ENCODE measurements at places on chromosomes 6 and 20.

- DNase-seq: no peak
Measured at GRCh38 chr20:4855555-4855954, 133.8 kb downstream of the PRND start.

DNA sequence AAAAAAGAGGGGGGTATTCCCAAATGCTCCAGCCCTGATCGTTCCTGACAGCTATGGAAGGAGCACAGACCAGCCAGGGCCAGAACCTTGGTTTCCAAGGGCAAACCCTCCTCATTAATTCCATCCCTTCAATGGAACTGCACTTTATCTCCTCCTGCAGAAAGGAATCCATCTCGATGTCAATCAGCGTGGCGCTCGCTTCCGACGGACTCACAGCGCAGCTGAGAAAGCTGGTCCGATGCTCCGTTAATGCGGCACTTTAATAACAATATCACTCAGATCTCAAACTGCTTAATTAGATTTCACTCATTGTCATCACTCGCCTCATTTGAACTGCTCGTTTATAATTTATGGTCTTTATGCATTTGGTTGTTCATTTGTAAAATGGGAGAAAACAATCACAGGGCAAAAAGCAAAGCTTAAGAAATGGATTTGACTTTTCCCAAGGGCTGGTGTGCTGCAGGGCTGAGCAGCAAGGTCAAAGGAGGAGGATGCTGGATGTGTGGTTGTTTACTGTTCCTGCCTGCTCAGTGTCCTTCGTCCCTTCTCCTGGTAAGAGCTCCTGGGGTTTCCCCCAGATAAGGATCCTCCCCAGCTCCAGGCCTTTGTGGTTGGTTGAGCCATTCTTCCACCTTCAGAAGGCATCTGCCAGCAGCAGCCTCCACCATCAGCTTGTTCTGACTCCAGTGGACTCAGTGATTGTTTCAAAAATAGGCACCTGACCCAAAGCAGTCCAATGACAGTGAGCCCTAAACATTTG is 152.7 kb downstream of the ANKRD60 start:
- DNase-seq: no peak

DNA sequence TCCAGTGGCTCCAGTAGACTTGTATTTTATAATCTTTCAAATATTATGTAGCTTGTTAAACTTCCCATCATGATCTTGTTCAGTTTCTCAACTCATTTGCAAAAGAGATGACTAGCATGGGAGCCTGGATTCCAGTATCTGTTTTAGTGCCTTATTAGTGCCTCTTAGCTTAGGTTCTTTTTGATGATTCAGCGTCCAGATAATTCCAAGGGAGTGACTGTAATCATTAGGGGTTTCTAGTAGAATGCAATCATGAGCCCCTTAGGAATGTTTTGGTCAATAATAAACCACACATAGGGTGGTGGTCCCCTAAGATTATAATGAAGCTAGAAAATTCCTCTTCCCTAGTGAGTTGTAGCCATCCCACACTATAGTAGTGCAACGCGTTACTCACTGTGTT is 7.0 kb downstream of the CD2AP start:
- DNase-seq: no peak

DNA sequence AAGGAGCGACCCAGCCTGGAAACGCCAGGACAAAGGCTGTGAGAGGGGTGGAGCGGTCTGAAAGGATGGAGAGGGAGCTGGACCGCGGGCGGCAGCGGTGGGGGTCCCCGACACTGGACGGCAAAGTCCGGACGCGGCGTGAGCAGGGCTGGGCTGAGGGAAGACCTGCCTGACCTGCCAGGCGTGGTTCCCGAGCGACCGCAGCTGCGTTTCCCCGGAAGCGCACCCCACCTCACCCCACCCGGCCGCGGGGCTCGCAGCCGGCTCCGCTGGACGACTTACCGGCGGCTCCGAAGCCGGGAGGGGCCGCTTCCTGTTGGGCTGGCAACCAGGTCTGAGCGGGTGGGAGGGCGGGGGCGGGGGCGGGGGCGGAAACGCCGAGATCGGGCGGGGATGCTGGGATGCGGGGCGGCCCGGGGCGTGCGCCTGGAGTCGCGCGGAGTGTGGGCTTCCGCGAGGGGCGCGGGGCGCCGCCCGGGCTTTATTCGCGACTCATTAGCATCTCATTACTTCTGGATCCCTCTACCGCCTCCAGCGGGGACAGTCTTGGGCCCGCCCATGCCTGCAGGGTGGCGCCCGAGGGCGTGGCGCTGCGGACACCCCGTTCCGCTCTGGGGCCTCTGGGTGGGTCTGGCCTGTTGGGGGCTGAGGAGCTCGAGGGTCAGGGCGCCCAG is at the start of gene MICAL1:
MICAL1 (minus strand) TSS at position 336 of the 674 bp plus-strand sequence. CDS start 1,576 bp downstream, outside the sequence.
- peak; percentile 42 for DNase-seq

GRCh38 chr6:11869672-11870340 is 91.2 kb upstream of the ADTRP start:
- DNase-seq: no peak

DNA sequence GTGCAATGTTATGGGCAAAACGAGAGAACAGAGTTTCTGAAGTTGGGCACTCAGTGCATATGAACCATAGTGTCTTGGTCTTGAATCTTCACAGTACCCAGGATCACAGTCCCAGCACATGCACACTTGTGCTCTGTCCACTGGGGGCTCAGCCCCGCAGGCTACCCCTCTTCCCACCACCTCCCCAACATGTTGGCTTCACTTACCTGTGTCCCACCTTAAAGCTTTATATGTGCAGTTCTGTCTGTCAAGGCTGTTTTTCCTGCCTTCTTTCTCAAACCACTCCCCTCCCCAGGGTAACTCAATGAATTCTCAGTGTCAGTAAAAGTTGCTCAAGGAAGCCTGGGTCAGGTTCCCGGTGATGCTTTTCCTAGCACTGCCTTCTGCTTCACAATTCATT is 129.9 kb downstream of the DOK5 start:
- no peak for DNase-seq

DNA sequence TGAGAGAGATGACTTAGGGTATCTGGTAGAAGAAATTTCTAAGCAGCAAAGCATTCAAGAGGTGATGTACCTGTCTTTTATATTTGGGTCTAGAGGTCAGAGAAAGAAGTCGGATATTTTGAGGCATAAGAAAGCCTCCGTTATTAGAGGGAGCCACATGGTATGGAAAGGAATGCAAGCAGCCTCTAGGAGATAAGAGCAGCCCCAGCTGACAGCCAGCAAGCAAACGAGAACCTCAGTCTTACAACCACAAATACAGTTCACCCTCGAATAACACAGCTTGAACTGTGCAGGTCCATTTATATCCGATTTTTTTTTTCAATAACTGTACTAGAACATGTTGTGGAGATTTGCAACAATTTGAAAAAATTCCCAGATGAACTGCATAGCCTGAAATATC is 190.7 kb upstream of the VGLL2 start:
- no peak for DNase-seq

GRCh38 chr20:31414381-31414780 is 8.4 kb upstream of the DEFB121 start:
- DNase-seq: no peak

DNA sequence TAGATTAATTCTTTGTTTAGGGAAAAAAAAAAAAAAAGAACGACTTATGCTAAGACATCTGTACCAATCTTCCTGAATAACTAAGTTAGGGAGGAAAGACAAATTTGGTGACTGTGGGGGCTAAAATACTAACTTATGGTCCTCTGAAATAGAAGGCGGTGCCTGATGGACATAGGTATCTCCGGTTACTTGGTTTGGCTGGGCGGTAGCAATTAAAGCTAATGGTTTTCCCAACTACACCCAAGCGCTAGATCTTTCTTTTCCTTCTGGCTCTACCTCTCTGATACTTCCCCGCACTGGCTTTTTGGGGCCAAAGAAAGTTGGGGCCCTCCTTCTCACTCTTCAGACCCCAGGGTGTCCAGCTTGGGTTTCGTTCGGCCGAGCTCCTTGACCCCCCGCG is 1.0 kb upstream of the RBM24 start:
- DNase-seq: no peak

- no peak for DNase-seq
Measured at GRCh38 chr6:29477923-29478450, 9.8 kb downstream of the MAS1L start.

GRCh38 chr20:19253916-19254820 is 41.7 kb downstream of the SLC24A3 start:
- DNase-seq: no peak

DNA sequence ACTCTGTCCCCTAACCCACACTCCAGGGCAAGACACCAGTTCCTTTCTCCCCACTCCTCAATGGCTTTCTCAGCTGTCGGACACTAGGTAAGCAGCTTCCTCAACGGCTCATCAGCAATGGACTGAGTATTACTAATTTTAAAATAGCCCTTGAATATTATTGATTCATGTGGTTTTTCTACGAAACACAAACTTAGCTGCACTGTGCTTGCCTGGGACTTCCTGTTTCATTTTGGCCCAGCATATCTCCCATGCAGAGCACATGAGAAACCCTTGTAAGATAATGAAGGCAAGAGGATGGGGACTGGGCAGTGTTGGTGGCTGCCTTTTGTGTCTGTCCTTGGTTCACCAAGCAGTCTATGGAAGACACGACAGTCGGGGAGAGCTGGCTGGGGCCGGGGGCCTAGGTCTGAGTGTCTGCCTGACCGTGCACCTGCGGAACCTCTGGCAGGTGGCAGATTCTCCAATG is 48.9 kb downstream of the RNASET2 start:
- no peak for DNase-seq

DNA sequence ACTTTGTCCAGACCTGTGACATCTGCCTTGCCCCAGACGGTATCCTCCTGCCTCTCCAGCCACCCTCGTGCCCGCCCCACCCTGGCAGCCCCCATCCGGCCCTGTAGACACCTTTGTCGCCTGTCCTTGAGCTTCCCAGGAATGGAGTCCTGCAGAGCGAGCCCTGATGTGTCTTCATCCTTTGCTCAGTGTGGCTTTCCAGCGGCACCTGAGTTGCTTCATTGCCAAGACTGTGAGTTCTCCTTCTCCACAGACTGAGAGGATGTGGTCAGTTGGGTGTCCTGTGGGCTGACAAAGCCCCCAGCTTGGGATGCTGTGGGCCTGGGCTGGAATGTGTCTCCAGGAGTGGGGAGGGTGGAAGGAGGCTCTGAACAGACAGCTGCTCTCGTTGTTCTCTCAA is 1.7 kb upstream of the CST4 start:
- DNase-seq: no peak

GRCh38 chr20:36385503-36385902 is 79.4 kb downstream of the DLGAP4 start:
- no peak for DNase-seq

DNA sequence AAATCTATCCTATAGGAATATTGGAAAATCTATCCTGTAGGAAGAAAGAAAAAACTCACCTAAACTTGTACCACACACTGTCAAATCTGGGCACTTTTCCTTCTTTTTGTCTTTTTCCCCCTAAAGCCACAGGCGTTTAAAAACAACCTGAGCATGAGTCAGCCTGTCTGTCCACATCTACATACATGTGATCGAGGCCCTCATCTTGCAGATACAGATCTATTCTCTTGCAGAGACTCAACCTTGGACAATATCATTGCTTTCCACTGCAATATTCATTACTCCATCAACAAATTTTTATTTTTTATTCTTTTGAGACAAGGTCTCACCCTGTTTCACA is 95.9 kb upstream of the IYD start:
- DNase-seq: no peak

- no peak for DNase-seq
Measured at GRCh38 chr6:130677766-130678165, 149.4 kb upstream of the SMLR1 start.

GRCh38 chr20:37943033-37943432 is 40.1 kb downstream of the VSTM2L start:
- no peak for DNase-seq

GRCh38 chr6:155366325-155366724 is 52.0 kb upstream of the TFB1M start:
- DNase-seq: no peak

Data from T-helper 2 cell (primary cell).